ENCODE measurements at places on chromosomes 2 and 18. TPM values are rescaled to one million over a fixed set of nuclear protein-coding genes. Genes with fewer than 3 reads are reported as not detected.

CD302 gene
- total RNA-seq, result 1.0 TPM

SERPINB11 gene
- not detected for total RNA-seq

XRCC5 gene
- total RNA-seq, result 508 TPM

TANC1 gene
- total RNA-seq, result 13.2 TPM

ERMN gene
- total RNA-seq, result 0.44 TPM

IL1R2 gene
- total RNA-seq, result not detected

TEX44 gene
- total RNA-seq, result not detected

PKDCC gene
- 74.4 TPM for total RNA-seq

LONRF2 gene
- 5.2 TPM for total RNA-seq

ASB18 gene
- not detected for total RNA-seq

WNT6 gene
- not detected for total RNA-seq

ARHGAP15 gene
- 2.8 TPM for total RNA-seq

CMPK2 gene
- total RNA-seq, result 2.2 TPM

INHA gene
- 0.50 TPM for total RNA-seq

CD8B2 gene
- not detected for total RNA-seq

GALR1 gene
- total RNA-seq, result not detected

MRPL30 gene
- 44.3 TPM for total RNA-seq

CDH20 gene
- total RNA-seq, result 0.63 TPM

MC5R gene
- not detected for total RNA-seq

KCNIP3 gene
- 2.9 TPM for total RNA-seq

CLEC4F gene
- total RNA-seq, result not detected

Data from neural crest cell (in vitro differentiated cells).